ENCODE measurements at places on chromosomes 5 and 9. TPM values are rescaled to one million over a fixed set of nuclear protein-coding genes. Genes with fewer than 3 reads are reported as not detected.

Gene IL17B
- total RNA-seq = not detected

Gene ORM1
- not detected for total RNA-seq

Gene C6
- not detected for total RNA-seq

Gene SEMA6A
- total RNA-seq = 0.23 TPM

Gene SOHLH1
- not detected for total RNA-seq

Gene C9orf153
- not detected for total RNA-seq

Gene DCAF12
- total RNA-seq = 32.7 TPM

DNA sequence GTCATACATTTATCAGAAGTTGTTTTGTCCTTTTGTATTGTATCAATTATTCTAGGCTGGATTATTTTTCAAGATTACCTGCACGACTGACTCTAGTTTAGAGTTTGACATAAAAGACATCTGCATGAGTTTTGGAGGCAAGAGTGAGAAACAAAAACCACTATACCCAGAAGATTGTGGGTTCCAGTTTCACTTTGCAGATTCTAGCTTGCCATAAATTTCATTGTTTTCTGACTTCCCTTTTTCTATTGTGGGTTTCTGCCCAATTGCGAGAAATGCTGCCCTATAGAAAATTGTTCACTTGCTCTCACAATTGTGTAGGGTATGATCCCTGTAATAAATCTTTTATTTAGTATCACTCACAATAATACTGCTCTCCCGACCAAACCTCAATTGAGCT, 1043.4 kb upstream of the CDH10 start:
- H3K4me1 ChIP-seq = no peaks in the 10 kb centered on the region
- H3K27me3 ChIP-seq = no peaks in the 10 kb centered on the region
- DNase-seq = no peak
- no peak overlapping the region for H3K4me3 ChIP-seq

DNA sequence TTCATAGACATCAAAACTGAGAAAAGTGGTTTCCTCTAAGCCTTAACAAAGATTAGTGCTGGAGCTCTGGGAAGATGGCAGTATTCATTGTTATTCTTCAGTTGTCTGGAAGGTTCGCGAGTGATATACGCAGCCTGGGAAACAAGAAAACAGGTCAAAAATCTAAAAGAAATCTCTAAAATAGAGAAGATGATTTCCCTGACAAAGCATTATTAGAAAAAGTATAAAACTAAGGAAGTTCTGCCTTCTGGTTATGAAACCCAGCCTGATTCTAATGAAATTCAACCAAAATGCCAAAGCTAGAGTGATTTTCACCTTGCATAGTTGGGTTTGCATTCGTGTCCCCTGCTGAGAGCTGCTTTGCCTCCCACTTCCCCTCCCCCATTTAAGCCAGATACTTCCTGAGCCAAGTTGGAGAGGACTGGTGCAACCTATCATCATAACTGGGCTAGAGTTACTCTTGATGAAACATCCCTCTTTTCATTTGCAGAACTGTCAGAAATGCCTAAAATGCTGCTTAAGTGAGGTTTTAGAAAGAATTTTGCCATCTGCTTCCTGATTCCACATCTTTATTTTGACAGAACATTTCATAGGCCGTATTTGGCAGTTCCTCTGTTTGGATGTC, 48.4 kb downstream of the NDFIP1 start:
- H3K36me3 ChIP-seq = no peaks in the 10 kb centered on the region
- peaks cover 13% of the 10 kb centered on the region for H3K4me1 ChIP-seq
- no peaks in the 10 kb centered on the region for H3K27me3 ChIP-seq

DNA sequence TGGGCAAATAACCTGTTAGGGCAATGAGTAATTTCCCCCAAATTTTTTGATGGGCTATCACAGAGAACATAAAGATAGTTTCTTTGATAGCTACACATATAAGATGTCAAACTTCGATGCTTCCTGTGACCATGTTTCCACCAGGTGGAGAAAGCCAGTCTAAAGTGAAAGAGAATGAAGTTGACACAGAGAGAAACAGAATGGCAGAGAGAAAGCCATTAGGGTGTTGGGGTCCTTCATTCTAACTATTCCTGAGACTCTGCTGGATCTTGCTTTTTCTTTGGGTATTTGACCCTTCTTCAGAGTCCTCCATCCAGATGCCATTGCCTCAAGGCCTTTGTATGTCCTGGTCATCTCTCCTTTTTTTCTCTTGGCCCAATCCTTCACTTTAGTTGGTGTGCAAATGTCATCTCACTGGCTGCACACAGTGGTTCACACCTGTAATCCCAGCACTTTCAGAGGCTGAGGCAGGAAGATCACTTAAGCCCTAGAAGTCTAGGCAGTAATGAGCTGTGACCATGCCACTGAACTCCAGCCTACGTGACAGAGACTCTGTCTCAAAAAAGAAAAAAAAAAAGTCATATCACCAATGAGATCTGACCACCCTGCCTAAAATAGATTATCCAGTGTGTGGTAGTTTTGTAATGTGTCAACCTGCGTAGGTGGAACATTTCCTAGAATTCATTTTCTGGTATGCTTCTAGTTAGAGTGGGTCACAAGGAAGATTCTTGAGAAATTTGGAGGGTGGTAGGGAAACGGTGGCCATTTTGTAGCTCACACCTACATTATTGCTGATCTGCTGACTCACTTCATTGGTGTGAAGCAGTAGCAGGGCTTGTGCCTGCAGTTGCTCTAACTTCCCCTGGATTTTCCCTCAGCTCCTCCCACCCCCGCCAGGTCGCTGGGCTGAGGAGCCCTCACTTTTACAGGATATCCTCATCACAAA, 20.8 kb upstream of the KIF2A start:
- H3K36me3 ChIP-seq = peaks cover 11% of the 10 kb centered on the region
- peaks cover 73% of the 10 kb centered on the region for H3K4me1 ChIP-seq
- no peaks in the 10 kb centered on the region for H3K27me3 ChIP-seq
- peak; percentile 75 for DNase-seq
- H3K27ac ChIP-seq = peak overlapping the region; percentile 98

GRCh38 chr5:42689391-42689790, 67.2 kb upstream of the CCDC152 start:
- DNase-seq = no peak
- no peaks in the 10 kb centered on the region for H3K36me3 ChIP-seq
- H3K4me3 ChIP-seq = no peak overlapping the region
- no peak overlapping the region for H3K27ac ChIP-seq

- H3K36me3 ChIP-seq = peaks cover 8% of the 10 kb centered on the region
- H3K27me3 ChIP-seq = no peaks in the 10 kb centered on the region
- peak within 1 kb of the TSS; percentile 100 for H3K27ac ChIP-seq
- peak within 1 kb of the TSS; percentile 98 for H3K4me3 ChIP-seq
- peak; percentile 97 for DNase-seq
Measured at GRCh38 chr5:134648425-134649162, at the start of gene SEC24A. TSS of gene SEC24A (plus strand) at chr5:134648785. CDS start at chr5:134649077, 292 bp downstream.

DNA sequence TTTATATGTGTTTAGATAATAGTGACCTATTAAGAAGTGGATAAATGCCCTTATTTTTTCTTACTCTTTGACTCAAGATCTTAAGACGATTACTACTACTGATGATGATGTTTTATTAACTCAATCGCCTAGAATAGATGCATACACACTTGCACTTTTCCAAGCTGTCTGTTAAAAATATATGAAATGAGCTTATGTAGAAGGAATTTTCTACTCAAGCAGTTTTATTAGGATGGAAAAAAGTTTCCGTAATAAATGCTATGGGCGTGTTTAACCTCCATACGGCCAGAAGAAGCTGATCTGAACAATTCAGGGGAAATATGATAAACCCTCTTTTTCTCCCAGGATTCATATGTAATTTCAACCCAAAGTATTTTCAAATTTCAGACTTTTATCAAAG, 455.7 kb upstream of the MPDZ start:
- no peak for DNase-seq
- H3K27ac ChIP-seq = no peak overlapping the region
- no peak overlapping the region for H3K4me3 ChIP-seq
- H3K4me1 ChIP-seq = no peaks in the 10 kb centered on the region

- H3K4me1 ChIP-seq = peaks cover 54% of the 10 kb centered on the region
- peak overlapping the region; percentile 50 for H3K27ac ChIP-seq
Measured at GRCh38 chr5:111345731-111346130, 121.5 kb downstream of the CAMK4 start.

DNA sequence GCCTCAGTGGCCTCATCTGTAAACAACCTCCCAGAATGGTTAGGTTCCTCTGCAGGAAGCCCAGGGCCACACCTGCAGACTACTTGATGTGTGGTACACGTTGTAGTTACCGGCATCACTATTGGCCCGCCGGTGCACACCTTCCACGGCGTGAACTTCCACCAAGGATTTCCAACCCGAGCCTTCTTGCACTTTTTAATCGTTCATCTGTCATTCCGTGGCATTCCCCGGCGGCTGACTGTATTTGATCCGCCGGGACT, 5.3 kb upstream of the TRIM41 start:
- peak overlapping the region; percentile 93 for H3K4me3 ChIP-seq
- H3K4me1 ChIP-seq = peaks cover 58% of the 10 kb centered on the region
- no peaks in the 10 kb centered on the region for H3K27me3 ChIP-seq
- H3K27ac ChIP-seq = peak overlapping the region; percentile 100
- DNase-seq = peak; percentile 46
- H3K36me3 ChIP-seq = peaks cover 2% of the 10 kb centered on the region
